Non-pigmented ciliary epithelial cell (primary cell): ENCODE measurements at places on chromosomes 13 and 19.

GRCh38 chr13:101858860-101859259 lies 406.4 kb downstream of the ITGBL1 start:
- DNase-seq, result no peak

- no peak for DNase-seq
Measured at GRCh38 chr19:10114651-10115391, 3.3 kb downstream of the P2RY11 start.

- no peak for DNase-seq
Measured at GRCh38 chr13:20118268-20119140, 42.3 kb downstream of the GJA3 start.

- DNase-seq, result no peak
Measured at GRCh38 chr13:73065036-73065435, 6.2 kb downstream of the KLF5 start.

DNA sequence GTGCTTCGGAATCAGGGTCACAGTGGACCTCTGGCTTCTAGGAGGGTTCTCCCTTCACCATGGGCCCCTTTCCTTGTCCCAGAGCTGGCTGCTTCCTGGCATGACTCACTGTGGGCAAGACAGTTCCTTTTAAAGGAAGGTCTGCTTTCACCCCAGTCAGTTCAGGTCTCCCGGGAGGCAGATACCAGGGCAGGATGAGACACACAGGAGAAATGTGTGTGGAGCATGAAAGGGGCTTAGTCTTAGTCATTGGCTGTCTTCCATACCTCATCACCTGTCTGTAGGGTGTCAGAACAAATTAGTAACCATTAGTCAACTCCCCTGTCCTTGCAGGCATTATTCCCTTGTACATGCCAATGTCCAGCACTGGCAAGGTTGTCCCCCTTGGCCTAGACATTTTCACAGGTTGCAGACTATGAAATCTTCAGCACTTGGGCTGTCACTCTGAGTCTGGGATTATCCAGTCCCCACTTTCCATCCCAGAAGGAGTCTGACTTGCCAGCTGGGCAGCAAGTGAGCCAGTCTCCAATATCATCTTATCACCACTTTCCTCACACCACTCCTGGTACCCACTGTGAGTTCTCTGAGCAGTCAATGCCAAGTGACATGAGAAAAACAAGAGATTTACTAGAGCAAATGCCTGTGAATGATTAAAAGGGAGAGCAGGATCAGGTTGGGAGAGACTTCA lies 76.8 kb upstream of the MEDAG start:
- peak; percentile 60 for DNase-seq

DNA sequence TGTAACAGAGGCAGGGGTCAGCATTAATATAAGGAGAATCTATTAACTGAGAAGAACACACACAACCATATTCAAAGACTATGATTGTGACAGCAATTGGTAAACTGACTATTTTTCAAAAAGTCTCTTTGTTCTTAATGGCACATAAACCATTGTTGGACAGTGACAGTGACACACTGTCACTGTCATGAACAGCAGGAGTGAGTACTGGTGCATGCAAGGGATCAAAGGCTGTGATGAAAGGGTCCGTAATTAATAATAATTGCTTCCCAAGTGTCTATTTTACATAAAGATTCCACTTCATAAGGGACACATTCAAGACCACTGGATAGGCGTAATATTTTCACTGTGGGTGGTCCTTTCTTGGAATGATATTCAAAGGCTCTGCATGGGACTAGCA lies 50.7 kb downstream of the LHFPL6 start:
- DNase-seq, result no peak

GRCh38 chr13:104796581-104796980 lies 1730.4 kb upstream of the SLC10A2 start:
- DNase-seq, result no peak

- DNase-seq, result no peak
Measured at GRCh38 chr13:90276216-90276615, 1071.3 kb upstream of the MIR17HG start.
